Substantia nigra (tissue), 51 donors: ENCODE measurements at places on chromosomes 12 and 14.

- no peak for DNase-seq
Observed at GRCh38 chr14:99879401-99880295, 86.4 kb downstream of the EML1 start.

GRCh38 chr14:99274346-99275221, 2.6 kb upstream of the BCL11B start:
- DNase-seq, result no peak

- no peak for DNase-seq
Observed at GRCh38 chr12:32104572-32105355, 1.9 kb upstream of the BICD1 start.

GRCh38 chr12:91103624-91104023, 7.7 kb downstream of the LUM start:
- DNase-seq, result no peak

DNA sequence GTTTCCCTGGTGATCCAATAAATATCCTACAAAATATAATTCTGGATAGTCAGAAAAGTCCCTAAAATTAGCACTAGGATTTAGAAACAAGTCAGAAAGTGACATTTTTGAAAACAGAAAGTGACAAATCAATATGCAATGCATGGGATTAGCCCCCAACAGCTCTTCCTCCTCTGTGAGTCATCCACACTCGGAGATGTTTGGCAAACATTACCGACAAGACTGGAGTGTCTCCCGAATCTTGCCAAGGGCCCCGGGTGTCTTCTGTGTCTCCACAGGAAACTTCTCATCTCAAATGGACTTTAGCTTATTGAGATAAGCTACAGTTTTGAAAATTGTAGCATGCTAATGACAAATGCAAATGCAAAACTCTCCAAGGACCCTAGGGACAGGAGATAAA, 398.9 kb upstream of the CCDC196 start:
- no peak for DNase-seq

DNA sequence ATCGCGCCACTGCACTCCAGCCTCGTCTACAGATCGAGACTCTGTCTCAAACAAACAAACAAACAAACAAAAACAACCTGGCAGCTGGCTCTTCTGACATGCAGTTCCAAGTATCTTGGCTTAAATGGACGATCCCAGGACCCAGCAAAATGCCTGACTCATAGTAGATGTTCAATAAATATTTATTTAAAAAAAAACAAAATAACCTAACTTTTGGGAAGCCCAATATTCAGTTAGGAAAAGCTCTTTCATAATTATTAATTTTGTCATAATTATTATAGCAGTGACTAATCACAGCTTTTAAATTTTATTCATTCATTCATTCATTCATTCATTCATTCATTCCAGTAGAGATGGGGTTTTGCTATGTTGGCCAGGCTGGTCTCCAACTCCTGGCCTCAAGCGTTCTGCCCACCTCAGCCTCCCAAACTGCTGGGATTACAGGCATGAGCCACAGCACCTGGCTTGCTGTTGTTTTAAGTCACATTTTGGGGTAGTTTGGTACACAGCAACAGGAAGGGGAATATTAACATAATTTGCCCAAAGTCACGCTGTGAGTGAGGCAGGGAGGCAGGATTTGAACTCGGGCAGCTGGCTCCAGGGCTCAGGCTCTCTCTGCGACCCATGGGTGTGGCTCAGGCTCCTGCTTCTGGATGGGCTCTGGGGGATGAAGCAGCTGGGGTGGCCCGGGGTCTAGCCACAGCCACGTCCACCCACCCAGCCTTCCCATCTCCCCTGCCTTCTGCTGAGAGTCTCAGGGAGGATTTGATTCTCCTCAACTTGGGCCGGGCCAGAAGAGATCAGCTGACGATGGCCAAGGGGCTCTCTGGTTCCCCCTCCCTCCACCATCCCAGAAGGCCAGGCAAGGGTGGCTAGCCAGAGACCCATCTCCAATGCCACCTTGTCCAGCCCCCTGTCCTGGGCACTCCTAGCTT, 2.4 kb downstream of the SDS start:
- DNase-seq, result no peak

DNA sequence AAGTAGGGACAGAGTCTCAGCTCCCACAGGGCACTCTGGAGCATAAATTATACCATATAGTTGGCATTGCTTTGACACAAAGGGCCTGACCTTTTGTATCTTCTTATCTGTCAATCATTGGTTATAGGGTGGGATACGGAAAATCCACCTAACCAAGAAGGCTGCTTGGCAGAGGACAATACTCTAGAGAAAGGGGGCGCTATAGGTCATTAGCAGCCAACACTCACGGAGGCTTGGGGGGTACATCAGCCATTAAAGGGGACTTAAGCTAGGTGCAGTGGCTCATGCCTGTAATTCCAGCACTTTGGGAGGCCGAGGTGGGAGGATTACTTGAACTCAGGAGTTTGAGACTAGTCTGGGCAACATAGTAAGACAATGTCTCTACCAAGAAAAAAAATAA, 22.9 kb downstream of the SPTSSA start:
- DNase-seq, result no peak
